ENCODE measurements at places on chromosomes 3 and 15. TPM values are rescaled to one million over a fixed set of nuclear protein-coding genes. Genes with fewer than 3 reads are reported as not detected.

DNA sequence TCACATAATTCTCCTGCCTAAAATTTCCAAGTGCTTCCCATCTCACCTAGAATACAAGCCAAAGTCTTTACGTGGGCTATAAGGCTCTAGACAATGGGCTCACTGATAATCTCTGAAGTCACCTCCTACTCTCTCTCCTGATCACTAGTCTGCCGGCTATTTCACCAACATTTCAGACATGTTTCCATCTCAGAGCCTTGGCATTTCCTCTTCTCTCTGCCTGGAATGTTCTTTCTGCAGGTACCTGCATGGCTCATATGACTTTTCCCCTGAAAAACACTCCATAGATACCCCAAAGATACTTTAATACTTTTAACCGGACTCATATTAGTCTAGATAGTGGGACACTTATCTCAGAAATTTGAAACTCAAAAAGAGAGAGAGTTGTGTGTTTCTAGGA lies 32.7 kb downstream of the CD200 start:
- DNase-seq = no peak

DNA sequence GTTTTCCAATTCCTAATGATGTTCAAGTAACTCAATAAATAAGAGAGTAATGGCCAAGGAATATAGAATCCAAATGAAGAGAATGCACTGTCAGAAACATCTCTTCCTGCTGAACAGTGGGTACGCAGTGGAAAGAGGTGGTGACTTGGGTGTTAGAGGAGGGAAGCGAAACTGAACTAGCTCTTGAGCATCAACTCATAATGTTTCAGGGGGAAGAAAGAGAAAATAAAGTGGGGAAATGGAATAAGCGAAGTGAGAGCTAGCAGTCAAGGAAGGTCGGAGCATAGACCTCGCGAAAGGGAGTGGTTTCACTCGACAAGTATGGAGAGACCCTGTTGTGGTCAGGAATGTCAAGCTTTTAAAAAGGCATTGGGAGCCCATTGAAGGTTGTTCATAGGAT lies 309.5 kb downstream of the GAP43 start:
- no peak for DNase-seq

DNA sequence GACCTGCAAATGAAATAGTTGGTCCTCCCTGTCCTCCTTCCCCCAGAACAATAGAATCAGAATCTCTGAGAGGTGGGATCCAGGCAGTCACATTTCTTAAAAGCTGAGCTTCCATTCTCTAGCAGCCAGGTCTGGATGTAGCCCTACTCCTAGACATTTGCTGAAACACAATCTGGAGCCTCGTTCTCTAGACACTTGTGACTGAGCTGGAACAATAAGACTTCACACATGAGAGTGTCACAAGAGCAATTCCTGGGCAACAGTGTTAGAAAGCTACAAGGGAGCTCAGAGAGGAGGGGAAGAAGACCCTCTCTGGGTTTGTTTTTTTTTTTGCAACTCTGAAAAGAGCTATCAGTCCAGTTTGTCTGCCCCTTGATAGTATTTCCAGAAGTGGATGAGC lies 14.5 kb downstream of the CORO2B start:
- no peak for DNase-seq

DNA sequence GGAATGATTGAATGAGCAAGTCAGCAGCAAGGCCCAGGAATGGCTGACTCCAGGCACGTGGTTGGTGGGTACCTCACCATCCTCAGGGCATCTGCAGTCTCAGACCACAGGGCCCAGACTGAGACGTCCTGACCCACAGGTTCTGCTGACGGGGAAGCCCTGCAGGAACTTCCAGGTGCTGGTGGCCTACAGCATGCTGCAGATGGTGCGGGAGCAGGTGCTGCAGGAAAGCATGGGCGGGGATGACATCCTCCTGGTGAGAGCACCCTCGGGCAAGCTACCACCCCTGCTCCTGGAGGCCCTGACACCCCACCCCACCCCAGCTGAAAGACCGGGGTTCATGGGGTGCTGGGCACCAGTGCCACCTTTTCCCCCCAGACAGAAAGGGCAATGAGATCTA lies 14.1 kb downstream of the TBC1D21 start:
- no peak for DNase-seq

- peak; percentile 46 for DNase-seq
Observed at GRCh38 chr3:160038862-160039562, 50.4 kb downstream of the IL12A start.

DNA sequence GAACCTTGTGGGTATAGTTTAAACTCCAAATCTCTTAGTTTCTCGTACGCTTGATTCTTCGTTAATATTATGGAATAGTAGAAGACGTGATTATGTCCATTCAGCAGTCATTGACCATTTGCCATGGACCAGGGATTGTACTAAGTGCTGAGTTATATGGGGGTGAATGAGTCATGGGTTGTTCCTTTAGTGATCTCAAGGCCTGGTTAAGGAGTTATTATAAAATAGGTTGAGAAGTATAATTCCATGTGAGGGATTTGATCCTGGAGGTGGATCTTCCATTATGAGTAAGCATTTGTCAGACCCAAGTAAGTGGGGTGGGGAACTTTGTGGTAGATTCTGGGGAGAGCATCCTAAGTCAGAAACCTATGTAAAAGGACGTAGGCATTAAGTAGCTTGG lies 15.4 kb downstream of the NR2C2 start:
- DNase-seq = no peak

GRCh38 chr15:75928680-75929608 lies 25.3 kb downstream of the FBXO22 start:
- peak; percentile 36 for DNase-seq

GRCh38 chr3:43213631-43214030 lies 72.7 kb upstream of the SNRK start:
- no peak for DNase-seq

GRCh38 chr3:143648708-143649107 lies 199.6 kb downstream of the SLC9A9 start:
- no peak for DNase-seq

GRCh38 chr3:22308871-22309270 lies 557.9 kb upstream of the ZNF385D start:
- no peak for DNase-seq

DNA sequence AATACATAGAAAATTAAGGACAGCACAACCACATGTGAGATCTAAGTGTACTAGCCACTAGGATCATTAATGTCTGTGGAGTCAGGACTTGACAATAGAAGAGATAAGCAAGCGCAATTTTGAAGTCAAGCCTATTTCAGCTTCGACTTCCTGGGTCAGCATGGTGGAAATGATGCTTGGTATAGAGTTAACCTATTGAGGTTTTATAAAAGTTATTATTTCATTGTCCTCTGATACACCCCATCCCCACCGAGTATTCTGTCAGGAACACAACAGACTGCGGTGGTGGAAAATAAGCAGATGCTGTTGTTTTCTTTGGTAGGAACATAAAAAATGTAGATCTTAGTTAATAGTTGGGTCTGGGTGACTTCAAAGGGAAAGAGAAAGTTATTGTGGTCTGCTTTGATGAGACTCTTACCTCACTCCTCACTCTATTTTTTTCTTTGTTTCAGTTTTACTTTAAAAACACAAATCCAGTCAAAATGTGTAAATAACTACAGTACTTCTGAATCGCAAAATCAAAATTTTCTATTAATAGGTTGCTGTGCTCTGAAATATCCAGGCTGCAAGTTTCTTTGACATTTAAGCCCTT lies 82.1 kb downstream of the IL5RA start:
- no peak for DNase-seq

GRCh38 chr15:92205255-92205739 lies 188.4 kb upstream of the ST8SIA2 start:
- DNase-seq = no peak

GRCh38 chr15:83904107-83905040 lies 250.5 kb downstream of the ADAMTSL3 start:
- DNase-seq = peak; percentile 30

- DNase-seq = no peak
Observed at GRCh38 chr3:55648591-55649318, 161.6 kb upstream of the WNT5A start.

GRCh38 chr15:85568261-85568808 lies 187.9 kb downstream of the AKAP13 start:
- no peak for DNase-seq

DNA sequence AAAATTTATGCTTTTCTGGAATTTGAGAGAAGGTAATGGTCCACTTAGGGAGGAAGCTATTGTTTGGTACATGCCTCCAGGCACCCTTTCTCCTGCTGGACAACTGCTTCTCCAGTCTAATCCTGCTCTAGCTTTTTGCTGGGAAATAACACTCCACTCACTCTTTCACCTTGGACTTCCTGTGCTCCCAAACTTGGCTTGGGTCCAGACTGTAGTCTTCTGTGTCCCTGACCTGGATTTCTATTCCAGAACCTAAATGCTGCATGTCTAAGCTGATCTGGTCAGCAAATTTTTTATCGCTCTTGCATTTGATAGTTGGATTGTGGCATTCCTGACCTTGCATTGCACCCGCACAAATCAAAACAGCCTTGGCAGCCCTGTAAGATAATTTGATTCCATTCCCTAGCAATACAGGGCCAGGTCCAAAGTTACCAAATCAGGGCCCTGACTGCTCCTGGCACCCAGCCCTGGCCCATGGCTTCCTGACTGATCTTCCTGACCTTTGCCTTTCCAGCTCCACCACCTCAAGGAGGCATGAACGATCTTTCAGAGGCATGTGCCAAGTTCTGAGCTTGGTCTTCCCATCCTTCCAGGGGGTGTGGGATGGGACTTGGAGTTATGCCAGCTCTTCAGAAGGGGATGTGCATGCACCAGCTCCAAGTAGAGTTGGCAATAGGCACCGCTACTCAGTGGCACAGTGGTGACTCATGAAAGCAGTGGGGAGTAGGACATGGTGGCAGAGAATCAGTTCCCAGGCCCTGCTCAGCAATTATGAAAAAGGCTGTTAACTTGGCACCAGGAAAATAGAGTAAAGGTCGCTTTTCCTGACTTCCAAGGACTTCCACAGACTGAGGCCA lies 43.9 kb upstream of the GOLGA8J start:
- DNase-seq = peak; percentile 35

GRCh38 chr3:149954812-149955211 lies 15.9 kb downstream of the PFN2 start:
- DNase-seq = no peak

- DNase-seq = no peak
Observed at GRCh38 chr3:2303566-2303965, 204.9 kb downstream of the CNTN4 start.

DNA sequence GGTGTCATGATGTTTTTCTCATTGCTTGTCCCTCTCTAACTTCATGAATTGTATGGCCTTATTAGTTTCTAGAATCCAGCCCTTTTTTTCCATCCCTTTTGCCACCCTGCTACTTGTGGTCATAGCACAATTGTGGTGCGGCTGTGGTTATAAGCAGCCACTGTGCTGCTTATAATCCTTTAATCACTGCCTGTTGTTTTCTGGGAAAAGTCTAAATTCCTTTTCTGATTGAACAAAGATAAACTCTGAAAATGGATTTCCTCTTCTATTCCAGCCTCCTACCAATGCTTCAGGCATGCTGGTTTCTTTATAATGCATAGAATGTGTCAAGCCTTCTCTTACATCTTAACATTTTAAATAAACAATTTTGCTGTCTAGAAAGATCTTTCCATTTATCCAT lies 319.5 kb downstream of the C3orf38 start:
- DNase-seq = no peak

DNA sequence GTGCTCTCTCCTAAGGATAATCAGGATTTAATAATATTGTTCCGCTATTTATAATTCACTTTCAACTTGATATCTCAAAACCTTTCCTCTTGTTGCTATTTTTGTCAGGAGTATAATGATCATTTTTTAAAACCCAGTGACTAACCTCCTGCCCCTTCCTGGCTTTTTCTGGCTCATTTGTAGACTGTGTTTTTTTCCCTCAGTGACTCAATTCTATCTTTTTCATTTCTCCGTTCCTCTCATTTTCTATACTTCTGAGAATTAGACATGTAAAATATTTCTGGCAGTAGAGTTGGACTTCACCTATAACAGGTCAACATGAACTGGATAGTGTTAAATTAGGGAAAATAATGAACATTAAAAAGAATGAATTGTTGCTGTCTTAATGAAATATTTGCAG lies 490.7 kb downstream of the EDEM1 start:
- no peak for DNase-seq

Gene SLC2A2
- polyA plus RNA-seq = not detected

Gene MOBP
- polyA plus RNA-seq = 204 TPM

Gene IL17RB
- polyA plus RNA-seq = 8.7 TPM

Gene FETUB
- not detected for polyA plus RNA-seq

Gene ALPK3
- 18.0 TPM for polyA plus RNA-seq

Gene NR1I2
- not detected for polyA plus RNA-seq

Gene KIF23
- 10.9 TPM for polyA plus RNA-seq

Gene A4GNT
- polyA plus RNA-seq = not detected

Gene TEX264
- 48.3 TPM for polyA plus RNA-seq

Gene COMMD2
- 24.8 TPM for polyA plus RNA-seq
